ENCODE measurements at places on chromosomes 4 and X. TPM values are rescaled to one million over a fixed set of nuclear protein-coding genes. Genes with fewer than 3 reads are reported as not detected.

Gene HPGDS
- total RNA-seq = not detected

Gene F8A2
- total RNA-seq = not detected

Gene HTN3
- total RNA-seq = not detected

- no peaks in the 10 kb centered on the region for H3K4me1 ChIP-seq
- DNase-seq = peak; percentile 17
- H3K4me3 ChIP-seq = no peak overlapping the region
- H3K27me3 ChIP-seq = no peaks in the 10 kb centered on the region
- H3K27ac ChIP-seq = no peak overlapping the region
Observed at GRCh38 chrX:107985033-107985432, 2.9 kb upstream of the TEX13B start.

- no peak for DNase-seq
- no peaks in the 10 kb centered on the region for H3K27me3 ChIP-seq
- H3K4me1 ChIP-seq = peaks cover 7% of the 10 kb centered on the region
- H3K36me3 ChIP-seq = no peaks in the 10 kb centered on the region
Observed at GRCh38 chrX:15607067-15607466, 6.3 kb upstream of the ACE2 start.
